ENCODE measurements at places on chromosomes 2 and 18.

GRCh38 chr2:67339234-67339885, 57.8 kb upstream of the ETAA1 start:
- DNase-seq = no peak

DNA sequence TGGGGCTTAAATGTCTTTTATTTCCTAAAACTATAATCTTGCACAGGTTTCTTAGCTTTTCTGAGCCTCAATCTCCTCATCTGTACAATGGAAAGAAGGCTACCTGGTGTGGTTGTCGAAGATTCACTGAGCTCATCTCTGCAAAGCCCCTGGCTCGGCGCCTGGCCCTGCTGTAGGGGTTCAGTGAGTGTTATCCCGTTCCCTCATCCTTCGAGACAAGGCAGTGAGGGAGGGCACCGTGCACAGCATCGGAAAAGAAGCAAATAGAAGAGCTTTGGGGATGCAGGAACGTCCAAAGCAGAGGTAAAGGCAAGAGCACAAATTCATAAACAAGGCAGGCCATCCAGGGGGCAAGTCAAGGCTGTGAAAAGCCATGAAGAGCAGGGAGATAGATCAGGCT, 41.2 kb upstream of the ATG16L1 start:
- no peak for DNase-seq

DNA sequence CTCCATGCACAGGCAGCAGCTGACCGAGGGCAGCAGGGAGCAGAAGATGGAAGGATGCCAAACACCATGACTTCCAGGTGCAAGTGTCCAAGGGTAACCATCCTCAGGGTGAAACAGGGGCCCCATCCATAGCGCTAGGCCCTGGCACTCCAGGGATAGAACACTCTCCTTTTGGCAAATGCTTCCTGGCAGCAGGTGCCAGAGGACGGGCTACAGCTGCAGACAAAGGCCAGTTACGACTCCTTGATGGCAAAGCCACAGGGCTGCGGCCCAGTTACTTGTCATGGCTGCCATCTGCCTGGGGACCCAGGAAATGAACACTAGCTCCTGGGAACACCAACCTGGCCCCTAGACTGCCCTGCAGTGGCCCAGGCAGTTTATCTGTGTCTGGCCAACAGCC, 178.8 kb downstream of the TMEM163 start:
- no peak for DNase-seq

DNA sequence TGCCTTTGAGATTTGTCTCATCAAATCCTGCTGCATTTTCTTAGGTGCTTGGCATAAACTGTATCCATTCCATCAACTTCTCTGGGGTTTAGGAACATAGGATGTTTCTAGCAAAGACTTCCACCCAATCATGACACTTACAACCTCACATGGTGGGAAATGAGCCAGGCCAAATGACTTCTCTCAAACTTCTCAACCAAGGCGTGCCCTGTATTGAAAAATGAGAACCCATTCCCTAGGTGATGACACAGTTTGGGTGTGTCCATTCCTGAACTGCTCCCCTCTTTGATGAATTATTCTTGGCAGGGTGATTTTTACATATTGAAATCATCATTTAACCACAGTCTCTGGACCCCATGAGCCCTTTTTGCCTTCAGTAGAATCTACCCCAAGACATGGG, 161.1 kb downstream of the EN1 start:
- DNase-seq = no peak

GRCh38 chr2:222479859-222480258, 55.5 kb downstream of the SGPP2 start:
- no peak for DNase-seq

DNA sequence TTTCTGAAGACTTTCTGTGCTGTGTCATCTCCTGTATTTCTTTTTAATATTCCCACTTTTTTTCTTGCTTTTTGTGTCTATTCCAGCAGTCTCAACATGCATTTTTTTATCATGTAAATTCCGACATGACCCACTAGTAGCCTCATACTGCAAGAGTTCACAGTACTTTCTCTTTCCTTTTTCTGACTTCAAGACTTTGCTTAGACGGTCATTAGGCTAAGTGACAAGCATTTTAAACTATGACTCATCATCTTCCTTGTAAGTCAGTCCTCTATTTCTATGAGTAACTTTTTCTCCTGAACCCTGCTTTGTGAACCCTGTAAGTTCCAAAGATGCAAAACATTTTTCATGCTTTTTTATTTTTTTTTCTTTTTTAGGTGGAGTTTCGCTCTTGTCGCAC, 381.2 kb downstream of the TXNL1 start:
- no peak for DNase-seq

DNA sequence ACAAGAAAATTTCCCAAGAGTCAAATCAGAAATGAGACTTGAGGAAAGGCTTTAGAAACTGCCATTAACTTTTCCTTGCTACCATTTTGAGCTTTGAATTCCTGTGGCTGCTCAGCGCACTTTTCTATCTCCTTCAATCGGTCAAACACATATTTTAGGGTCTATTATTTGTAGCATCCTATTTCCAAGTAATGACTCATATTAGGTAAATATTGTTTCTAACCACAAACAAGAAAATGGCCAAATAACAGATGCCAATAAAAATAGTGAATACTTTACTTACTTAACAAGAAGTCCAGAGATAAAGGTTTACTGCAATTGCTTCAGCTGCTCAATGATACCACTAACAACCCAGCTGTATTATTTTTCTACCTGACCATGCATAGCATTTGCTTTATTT, 29.7 kb upstream of the CCDC178 start:
- no peak for DNase-seq

DNA sequence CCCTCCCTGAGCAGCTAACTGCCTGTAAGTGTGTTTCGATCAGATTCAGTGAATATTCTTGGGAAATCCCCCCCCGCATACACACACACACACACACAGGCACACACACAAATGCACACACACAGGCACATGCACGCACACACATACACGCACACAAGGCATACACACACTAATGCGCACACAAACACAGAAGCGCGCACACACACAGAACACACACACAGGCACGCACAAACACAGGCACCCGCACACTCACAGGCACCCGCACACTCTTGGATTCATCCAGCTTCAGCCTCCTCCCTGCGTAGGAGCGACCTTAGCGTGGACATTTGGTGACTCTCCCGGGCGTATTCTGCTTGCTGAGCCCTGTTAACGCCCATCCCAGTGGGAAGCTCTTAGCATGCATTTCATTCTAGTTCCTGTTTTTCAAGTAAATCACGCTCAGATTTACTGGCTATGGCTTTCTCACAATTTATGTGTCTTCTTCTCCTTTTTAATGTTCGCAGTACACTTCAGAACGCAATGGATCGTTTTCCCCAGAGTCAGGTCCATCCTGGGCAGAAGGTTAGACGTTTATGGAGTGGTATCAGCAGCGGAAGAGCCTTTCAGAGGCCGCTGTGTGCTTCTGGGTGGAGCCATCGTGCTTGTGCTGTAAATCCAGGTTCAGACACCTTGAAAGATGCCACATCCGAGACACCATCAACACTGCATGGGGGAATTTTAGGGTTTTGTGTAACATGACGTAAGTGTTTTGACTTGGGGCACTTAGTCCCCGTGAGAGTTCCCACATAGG, 656.6 kb downstream of the GALR1 start:
- no peak for DNase-seq

- DNase-seq = no peak
Observed at GRCh38 chr2:218329826-218330593, 26.6 kb upstream of the CATIP start.

DNA sequence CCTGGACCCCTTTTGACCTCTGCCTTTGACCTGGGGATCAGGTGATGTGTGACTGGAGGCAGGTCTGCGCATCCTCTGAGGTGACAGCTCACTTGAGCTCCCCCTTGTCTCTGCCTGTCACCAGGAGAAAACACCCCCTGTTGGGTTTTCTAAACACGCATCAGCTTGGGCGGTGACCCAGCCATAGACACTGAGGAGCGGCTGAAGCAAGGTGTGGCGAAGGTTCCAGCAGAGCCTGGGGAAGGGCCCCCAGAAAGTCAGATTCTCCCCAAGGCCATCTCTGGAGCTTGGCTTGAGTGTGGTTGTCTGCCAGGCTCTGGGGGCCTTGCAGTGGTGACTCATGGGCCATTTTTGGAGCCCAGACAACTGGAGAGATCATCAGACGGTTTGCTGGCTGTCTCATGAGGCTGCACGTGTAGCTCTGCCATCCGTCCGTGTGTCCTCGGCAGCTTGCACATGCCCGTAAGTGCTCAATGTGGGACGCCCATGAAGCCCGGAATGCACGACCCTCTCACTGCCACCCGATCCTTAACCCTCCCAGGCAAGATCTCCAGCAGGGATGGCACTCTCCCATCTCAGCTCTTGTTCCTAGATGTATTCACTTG, 29.4 kb downstream of the SIX3 start:
- no peak for DNase-seq

GRCh38 chr2:195009202-195009601, 647.8 kb upstream of the SLC39A10 start:
- no peak for DNase-seq

DNA sequence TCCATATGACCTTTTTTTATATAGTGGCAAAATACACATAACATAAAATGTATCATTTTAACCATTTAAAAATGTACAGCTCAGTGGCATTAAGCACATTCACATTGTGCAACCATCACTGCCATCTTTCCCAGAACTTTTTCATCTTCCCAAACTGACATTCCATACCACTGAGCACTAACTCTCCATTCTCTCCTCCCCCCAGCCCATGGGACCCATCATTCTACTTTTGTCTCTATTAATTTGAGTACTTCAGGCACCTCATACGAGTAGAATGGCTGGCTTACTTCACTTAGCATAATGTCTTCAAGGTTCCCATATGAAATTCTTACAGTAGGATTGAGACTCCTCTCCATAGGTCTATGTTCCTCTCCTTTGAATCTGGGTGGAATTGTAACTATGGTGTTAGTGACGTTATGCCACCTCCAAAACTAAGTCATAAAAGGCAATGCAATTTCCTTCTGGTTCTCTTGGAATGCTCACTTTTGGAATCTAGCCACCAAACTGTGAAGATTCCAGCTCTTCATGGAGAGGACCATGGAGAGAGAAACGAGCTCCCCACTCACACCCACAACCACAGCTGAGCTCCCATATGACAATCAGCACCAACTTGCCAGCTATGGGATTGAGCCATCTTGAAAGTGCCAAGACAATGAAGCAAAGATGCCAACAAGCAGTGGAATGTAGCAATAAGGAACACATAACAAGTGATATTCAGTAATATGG, 9.8 kb upstream of the DNAJC27 start:
- no peak for DNase-seq

DNA sequence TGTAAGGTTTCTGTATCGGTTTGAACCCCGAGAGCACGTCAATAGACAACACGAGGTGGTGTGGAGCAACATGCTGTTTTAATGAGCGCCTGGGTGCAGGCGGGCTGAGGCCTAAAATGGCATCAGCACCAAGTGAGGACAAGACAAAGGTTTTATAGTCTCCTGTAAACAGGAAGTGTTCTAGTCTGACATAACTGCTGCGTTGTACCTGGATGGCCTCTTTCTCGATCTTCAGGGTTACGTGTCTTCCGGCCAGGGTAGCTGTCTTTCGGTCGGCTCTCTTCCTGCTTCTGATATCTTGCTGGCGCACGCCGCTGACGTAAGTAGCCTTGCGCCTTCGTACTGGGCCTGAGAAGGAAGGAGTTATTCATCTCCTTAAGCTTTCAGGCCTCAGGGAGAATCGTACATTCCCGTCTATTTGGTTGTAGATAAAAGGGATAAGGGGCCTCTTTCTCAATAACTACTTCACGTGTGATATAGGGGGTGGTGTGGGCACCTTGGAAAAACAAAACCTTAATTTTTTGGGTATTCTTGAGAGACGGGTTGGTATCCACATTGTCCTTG, 53.5 kb downstream of the KYNU start:
- no peak for DNase-seq

DNA sequence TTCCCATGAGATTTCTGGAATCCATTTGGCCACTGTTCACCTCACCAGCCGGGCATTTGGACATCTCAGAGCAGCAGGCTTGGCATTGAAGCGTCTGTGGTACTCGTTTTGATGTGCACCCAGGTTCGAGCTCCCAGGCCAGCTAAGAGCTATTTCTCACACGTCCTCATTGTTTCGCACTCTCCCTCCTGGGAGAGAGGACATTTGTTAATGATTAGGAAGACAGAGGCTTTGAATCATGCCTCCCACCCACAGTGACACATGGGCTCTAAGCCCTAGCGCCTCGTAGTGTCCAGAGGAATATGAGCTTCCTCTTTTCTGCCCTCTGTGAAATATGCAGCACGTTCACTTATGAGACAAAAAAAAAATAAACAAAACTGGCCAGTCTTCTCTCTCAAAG, 361.8 kb downstream of the RND3 start:
- no peak for DNase-seq

GRCh38 chr2:175599966-175600831, 401.9 kb downstream of the LNPK start:
- peak; percentile 46 for DNase-seq
